Kidney (tissue), 22 donors: ENCODE measurements at places on chromosomes 1 and 21.

GRCh38 chr1:113872219-113872935, 865 bp upstream of the PTPN22 start:
- no peak for DNase-seq

DNA sequence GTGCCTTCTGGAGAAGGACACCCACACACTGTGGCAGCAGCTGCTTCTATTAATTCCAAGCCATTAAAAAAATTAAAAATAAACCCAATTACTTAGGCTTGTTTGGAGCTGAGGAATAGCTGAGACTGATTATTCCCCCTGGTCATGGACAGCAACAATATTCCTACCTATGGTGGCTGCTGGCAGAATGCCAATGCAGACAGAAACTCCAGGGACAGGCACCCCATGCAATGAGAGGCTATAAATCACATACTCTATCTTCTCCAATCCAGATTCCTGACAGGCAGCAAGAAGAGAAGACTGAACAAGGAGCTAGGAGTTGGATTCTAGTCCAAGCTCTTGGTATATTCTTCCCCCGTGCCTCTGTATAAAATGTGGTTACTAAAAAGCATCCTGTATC, 275.4 kb upstream of the BEND5 start:
- DNase-seq = no peak

GRCh38 chr1:9473032-9473807, 66.0 kb upstream of the SLC25A33 start:
- no peak for DNase-seq

DNA sequence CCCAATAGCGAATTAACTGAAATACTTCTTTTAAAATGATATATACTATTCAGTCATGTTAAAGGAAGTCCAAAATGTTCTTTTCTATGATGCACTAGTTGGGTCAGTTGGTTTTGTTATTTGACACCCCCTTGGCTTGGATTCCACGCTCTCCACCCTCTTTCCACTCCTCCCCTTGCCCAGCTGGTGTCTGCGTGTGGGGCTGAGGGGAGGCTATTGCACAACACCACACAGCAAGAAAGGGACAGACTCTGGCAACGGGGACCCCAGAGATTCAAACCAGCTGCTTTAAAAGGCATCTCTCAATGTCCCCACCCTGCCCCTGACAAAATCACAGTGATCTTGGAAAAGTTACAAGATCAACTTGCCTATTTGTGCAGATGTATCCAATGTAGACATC, 394.3 kb downstream of the TGFB2 start:
- DNase-seq = no peak

GRCh38 chr1:18452550-18452949, 28.2 kb upstream of the KLHDC7A start:
- DNase-seq = no peak

DNA sequence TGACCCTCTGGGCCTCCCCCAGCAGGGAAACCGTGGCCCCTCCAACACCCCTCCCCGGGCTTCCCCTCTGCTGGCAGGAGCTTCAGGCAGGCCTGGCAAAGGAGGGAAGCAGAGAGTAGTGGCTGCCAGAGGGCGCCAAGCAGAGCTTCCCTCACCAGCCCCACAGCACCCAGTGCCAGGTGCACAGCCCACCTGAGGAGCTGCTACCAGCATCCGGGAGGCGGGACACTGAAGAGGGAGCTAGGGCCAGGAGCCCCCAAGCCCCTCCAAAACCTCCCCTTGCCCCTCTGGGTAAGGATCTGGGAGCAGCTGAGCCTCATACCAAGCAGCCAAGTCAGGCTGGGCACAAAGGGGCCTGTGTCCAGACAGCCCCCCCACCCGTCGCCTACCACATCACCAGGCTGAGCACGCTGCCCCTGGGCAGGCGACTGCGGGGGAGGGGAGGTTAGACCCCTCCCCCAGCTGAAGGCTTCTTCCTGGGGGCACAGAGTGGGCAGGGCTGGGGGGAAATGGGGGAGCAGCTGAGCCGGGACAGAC, 19.6 kb downstream of the CCDC24 start:
- DNase-seq = no peak

DNA sequence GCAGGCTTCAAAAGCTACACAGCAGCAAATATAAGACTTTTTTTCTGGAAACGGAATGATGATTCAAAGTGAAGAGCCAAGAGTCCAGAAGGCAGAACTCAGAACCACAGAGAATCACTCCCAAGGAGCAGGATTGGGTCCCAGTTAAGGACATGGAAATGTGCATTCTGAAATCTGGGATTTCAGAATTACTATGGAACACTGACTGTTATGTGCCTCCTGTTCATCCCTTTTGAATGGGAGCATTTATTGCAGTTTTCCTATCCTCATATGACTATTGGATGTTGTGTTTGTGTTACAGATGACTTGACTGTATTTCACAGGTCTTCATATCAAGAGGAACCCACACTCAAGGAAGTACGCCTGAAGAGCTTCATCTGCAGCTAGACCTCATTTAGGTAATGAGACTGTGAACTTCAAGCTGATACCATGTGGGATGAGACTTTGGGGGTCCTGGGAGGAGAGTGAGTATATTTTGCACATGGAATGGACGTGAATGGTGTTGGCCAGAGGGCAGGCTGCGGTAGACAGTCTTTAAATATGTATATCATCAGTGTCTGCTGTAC, 17.1 kb upstream of the CAP1 start:
- DNase-seq = no peak

DNA sequence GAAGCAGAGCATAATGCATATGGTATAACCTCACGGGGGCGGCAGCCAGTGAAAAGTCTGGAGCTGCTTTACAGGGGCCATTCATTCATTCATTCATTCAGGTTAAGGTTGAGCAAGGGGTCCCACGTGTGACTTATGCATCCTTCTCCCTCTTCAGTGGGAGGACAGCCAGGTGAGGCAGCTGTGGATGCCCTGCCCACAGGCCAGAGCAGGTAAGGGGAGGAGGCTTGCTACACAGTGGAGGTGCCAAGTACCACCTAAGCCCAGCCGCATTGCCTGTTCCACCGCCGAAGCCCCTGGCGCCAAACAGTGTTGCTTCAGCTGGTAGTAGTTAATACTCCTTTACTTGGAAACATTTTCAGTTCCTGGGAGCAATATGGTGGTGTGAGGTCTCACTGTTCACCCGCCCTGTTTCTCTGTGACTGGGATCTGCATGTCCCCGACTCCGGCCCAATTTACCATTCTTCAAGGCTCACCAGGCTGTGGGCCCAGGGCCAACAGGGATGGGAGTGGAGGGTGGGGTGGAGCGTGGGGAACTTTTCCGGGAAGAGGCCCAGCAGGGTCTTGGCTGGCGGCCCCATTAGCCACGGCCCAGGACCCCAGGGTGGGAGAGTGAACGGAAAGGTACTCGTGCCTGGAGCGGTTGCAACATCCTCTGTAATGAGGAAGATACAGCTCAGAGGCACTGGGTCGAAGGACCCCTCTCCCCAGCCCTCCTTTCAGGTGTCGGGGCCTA, 722 bp upstream of the PODN start:
- no peak for DNase-seq

GRCh38 chr1:229842302-229843255, 216.5 kb downstream of the URB2 start:
- no peak for DNase-seq
